ENCODE measurements at places on chromosomes 16 and 17.
A peak's percentile ranks its signal among the peaks of the same experiment; 100 is the strongest.

DNA sequence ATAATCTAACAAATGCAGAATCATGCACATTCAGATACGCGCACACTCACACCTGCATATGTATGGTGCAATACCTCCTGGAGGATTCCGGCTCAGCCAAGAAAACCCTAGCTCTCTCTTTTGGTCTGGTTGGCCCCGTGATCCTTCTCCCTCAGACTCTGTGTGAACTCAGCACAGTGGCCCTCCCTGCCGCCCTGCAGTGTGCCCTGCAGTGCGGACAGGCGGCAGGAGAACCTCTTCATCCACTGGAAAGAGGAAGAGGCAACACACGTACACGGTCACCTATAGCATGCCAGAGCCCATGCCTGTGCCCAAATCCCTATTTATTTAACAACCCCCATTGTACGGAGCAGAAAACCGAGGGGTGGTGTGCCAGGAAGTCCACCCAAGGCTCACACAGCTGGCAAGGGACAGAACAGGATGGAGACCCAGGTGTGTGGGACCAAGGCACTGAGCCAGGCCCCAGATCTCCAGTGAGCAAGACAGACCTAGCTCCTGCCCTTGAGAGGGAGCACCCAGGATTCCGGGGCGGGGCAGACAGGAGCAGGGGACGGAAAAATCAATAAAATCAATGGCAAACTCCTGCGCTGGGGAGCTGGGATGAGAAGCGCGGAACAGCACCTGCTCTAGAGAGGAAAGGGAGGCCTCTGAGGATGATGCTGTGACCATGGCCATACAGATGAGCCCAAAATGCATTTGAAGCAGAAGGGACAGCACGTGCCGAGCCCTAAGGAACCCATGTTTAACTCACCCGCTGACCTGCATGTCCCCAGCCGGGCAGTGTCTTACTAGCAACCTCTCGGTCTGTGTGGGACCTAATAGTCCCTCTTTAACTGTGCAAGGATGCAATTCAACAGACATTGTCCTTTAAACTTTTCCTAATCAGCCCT lies 54.7 kb upstream of the CIBAR2 start:
- peak; percentile 4 for DNase-seq

DNA sequence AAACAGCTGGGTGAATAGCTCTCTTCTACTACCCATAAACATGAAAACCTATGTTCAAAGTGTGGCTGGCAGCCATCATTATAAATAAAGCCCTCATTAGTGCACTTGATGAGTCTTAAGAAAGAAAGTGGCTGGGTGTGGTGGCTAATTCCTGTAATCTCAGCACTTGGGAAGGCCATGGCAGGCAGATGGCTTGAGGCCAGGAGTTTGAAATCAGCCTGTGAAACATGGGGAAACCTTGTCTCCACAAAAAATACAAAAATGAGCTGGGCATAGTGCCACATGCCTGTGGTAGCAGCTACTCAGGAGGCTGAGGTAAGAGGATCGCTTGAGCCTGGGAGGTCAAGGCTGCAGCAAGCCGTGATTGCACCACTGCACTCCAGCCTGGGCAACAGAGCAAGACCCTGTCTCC lies 28.3 kb upstream of the APPBP2 start:
- DNase-seq: no peak

GRCh38 chr17:9386401-9386800 lies 189.2 kb downstream of the STX8 start:
- DNase-seq: no peak

DNA sequence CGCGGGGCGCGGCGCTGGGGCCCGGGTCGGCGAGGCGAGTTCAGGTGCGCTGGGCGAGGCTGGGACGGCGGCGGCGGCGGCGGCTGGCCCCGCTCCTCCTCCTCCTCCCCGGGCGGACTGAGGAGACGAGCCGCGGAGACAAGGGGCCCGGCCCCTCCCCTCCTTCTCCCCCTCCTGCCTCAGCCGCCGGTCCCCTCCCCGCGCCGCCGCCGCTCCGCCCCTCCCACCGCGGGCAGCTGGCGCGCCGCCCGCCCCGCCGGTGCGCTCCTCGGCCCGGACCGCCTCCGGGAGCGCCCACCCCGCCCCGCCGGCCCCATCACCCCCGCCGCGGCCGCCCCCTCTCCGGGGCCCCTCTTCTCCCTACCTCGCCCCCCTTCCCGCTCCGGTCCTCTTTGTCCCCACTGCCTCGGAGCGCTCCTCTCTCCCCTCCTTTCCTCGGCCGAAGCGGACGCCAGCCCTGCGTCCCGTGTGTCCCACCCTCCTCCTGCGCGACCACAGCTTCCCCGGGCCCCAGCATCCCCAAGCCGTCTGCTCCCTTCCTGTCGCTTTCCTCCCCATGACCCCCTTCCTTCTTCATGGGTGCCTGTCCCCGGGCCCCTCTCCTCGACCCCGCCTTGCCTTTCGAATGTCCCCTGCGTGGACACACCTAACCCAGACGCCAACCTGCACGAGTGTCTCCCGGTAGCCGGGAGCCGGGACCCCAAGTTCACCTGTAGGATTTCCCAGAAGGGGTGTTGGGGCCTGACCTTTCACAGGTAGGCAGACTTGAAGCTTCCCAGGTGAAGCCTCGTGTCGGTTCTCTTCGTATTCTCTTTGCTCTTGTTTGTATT lies at the start of gene TOX3:
Gene TOX3, minus strand, starts transcription at position 140 of the 830 bp plus-strand sequence. CDS start 420 bp downstream, outside the sequence.
- peak; percentile 76 for DNase-seq

DNA sequence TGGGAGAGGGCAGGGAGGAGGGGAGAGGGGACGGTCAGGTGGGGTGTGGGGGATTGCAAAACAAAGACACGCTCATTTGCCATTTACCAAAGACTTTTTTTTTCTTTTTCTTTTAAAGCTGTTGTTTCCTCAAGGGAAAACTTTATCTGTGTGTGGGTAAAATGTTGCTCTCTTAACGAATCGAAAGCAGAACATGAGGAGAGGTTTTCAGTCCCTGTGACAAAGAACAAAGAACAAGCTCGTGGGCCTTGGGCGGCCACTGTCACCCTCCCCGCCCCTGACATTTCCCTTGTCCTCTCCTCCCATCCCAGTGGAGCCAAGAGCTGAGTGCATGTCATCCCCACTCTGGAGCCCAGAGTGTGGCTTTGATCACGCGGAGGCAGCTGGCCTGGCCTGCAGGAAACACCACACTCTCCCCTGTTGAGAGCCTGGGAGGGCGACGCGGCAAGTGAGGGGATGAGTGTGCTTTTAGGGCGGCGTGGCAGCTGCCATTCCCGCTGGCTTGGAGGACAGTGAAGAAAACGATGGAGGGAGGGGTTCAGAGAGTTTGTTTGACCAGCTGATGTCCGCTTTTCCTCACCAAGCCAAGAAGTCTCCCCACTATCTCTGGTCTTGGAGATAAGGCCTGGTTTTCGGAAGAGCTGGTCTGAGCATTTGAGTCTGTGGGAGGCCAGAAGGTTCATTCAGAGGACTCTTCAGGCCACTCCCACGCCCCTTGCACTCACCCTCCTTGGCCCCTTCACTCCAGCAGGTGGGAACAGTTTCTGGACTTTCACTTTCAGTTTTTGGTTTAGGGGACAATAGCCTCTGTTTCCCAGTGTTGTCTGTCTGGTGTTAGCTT lies 11.4 kb downstream of the CCR7 start:
- DNase-seq: peak; percentile 51

- no peak for DNase-seq
Observed at GRCh38 chr16:30382111-30382881, at the start of gene SEPTIN1. SEPTIN1 (minus strand) TSS chr16:30382561; CDS start chr16:30382542, 19 bp downstream.

DNA sequence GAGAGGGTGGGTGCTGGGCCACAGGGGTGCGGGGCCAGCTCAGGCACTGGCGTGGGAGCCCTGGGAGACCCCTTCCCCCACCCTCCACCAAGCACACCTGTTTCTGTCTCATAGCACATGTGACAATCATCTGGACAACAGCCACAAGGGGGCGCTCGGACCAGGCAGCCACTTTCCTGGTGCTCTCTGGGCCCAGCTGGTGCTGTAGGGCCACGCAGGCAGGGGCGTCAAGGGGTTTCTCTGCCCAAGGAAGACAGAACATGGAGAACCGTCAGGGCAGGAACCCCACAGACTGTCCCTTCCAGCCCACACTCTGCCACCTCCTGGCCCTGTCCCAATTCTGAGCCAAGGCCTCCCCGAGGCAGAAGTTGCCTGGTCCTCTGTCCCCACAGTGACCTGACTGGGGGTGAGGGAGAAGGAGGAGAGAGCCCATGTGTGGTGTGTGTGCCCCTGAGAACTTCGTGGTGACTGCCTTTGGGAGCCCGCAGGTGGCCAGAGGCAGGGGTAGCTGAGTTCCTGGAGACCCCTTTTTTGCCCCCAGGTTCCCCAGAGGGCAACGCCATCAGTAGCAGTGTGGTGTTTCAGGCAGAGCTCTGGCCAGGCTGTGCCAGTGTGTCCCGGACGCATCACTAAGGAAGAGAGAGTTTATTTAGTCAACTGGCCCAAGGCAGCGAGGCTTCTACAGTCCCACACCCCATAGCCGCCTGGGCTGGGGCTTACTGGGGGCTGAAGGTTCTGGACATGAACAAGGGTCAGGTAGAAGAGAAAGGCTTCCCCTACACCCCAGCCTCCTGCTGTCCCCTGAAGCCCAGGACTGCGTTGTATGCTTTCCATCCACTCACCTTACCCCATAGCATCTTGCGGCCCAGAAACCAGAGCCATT lies 3.1 kb upstream of the SETD6 start:
- peak; percentile 54 for DNase-seq

DNA sequence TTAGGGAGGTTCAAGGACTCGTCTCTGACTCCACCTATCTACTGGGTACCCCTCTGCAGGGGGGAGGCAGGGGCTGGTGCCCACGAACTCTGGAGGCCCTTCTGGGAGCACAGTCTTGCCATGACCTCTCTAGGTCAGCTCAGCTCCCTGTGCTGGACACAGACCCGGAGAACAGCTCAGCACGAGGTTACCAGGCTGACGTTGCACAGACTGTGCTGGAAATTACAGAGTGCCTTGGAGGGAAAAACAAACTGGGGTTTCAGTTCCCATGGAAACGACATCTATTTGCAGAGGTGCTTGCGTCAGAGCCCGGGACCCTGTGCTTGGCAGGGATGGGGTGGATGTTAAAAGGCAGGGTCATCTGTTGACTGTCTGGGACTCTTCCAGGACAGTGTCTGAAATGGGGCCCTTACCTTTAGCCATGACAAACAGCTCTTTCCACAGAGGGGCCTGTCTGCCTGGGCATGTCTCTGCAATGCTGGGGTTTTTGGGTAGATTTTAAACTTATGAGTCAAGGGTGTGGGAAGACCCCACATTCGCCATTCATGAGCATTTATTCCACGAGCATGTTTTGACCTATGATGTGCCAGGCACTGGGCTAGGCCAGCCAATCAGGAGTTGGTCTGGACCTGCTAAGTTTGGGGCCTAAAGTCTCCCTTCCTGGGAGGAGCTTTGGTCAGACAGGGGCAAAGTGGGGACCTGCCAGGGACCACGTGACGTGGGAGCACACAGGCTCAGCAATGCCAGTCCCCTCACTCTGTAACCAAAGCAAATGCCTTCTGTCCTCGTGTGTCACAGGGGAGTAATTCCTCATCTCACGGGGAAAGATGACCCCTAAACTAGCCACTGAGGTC lies 22.5 kb downstream of the CCR7 start:
- DNase-seq: no peak

GRCh38 chr17:31415004-31415454 lies 23.6 kb downstream of the RAB11FIP4 start:
- no peak for DNase-seq

- DNase-seq: no peak
Observed at GRCh38 chr17:41184480-41184961, at the start of gene KRTAP4-1. KRTAP4-1 (minus strand) TSS chr17:41184911; CDS start chr17:41184854, 57 bp downstream.

DNA sequence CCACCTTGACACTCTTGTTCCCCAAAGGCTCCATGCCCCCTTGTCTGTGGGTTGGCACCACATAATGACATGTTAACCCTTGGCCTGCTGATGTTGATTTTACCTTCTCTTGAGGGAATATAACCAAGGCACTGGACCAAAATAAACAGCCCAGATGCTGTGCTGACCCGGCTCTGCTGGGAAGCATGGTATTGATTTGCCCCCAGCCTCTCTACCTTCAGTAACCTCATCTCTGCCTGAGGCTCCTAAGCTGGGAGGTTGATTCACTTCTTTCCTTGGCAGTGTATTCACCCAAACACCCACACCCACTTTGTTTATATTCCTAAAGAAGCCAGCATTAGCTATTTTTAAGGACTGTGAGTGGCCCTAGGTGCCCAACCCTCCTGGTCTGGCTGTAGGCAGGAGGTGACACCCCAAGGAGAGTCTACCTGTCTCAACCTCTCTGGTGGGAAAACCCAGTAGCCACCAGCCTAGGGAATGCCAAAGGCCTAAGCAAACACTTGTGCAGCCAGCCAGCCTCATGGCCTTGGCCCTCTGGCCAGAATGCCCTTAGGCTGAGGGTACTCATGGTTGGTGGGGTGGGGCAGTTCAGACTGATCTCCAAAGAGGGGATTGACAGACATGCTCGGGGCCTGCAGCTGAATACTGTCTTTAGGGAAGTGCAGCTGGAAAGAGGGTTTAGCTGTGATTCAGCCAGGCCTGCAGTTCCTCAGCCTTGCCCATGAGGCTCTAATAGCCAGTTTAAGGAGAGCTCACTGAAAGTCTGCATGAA lies 42.7 kb downstream of the GNAO1 start:
- DNase-seq: no peak

DNA sequence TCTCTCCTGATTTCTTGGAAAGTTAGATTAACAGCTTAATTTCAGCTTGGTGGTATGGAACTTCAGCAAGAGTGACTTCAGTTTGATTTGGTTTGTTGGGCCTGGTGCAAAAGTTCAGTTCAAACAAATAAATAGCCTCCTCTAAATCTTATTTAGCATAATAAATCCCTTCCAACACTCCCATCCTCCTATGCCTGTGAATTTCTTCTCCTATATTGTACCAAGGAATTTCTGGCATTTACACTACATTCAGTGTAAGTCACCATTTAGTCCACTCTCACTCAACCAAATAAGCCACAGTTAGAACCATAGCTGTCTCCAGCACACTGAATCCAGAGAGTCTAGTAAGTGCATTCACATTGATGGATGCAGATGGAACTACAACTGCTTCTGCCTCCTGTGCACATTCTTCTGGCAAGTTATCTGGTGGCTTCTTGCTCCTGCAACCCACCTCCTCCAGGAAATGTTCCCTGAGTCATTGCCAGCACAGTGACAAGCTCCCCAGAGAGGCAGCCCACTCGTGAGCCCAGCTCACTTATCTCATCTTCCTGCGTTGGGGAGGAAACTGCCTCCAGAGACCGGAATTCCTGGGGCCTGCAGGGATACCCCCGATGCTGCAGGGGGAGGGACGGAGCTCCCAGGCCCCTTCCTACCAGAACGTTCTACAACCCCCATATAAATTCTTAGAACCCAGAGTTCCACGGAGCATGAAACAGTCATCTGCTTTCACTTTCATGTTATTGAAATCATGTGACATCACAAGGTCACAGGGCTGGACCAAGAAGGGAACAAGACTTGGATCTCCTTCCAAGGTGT lies 318.3 kb downstream of the PHKB start:
- no peak for DNase-seq

GRCh38 chr16:52963212-52963854 lies 89.4 kb downstream of the CHD9NB start:
- DNase-seq: no peak

GRCh38 chr16:28279006-28279405 lies 13.3 kb upstream of the SBK1 start:
- no peak for DNase-seq

Data from NCI-H345 (cell line).